SW 1271 (cell line): ENCODE measurements at places on chromosomes 16 and 17.

DNA sequence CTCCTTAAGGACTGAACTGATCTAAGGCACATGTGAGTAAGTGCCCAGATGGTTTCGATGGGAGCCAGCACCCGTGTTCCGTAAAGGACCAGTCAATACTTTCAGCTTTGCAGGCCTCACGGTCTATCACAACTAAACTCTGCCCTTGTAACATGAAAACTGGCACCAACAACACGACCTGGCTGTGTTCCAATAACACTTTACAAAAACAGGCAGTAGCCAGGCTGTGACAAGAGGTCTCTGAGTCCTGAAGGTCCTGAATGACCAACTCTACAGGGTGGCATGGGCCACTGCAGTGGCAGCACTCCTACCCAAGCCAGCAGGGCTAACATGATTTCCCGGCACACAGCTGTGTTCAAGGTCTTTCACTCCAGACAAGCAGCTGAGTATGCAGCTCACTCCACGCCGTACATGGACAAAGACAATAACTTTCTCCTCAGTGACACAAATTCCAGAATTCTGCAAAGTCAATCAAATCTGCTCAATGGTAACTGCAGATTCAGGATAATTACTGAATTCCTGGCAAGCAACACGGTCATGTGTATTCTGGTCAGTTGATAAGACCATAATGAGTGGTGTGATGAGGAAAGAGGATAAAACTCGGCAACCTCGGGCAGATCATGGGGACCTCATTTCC, 15.3 kb downstream of the NPLOC4 start:
- DNase-seq, result no peak

- DNase-seq, result no peak
Observed at GRCh38 chr17:46208997-46209396, 15.8 kb upstream of the KANSL1 start.

GRCh38 chr16:85891776-85892166, 7.2 kb upstream of the IRF8 start:
- no peak for DNase-seq

DNA sequence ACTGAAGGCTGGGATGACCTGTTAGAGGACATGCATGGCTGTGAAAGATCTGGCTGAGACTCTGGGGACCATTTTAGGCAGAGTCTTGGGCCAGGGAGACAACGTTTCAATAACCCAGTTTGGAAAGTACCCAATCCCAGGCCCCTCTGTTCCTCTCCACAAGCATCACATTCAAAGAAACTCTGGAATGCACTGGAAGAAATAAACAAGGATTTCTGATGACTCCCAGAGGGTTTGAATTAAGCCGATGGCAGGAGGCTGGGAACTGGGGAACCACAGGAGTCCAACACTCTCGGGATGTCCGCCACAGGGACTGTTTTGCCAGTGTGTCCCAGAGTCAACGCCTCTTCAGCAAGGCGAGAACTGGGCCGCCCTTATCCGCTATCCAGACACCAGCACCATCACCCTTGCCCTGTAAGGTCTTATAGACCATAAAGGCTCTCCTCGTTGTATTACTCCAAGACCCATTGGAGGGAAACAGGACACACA, 3.3 kb downstream of the PMP22 start:
- no peak for DNase-seq

GRCh38 chr17:66420961-66421371, 118.6 kb downstream of the PRKCA start:
- DNase-seq, result no peak

DNA sequence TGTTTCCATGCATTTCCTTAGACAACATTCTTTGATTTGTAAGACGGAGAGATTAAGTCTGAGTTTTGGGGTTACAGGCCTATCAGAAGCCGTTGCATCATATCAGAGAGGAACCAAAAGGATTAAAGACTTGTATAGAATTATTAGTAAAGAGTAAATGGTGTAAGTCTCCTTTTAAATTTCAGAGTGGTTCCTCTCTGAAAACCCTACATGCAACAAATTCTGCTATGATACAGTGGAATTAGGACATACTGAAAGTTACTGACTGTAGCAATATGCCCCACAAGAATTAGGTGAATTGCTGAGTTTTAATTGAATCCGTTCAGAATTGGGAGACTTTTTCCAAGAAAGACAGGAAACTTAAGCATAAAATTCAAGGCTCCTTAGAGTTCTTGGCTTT, 221.6 kb downstream of the FTO start:
- no peak for DNase-seq

DNA sequence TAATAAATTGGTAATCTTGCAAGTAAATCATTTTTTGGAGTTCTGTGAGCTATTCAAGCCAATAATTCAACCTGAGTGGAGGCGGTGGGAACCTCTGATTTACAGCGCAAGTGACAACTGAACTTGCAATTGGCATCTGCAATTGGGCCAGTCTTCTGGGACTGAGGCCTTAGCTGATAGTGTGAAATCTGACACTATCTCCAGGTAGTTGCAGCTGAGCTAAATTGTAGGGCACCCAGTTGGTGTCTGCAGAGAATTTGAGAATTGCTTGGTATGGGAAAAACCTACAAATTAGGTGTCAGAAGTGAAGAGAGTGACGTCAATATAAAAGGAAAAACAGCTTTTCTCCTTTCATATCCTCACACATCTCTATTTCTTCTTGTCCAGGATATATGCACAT, 1633.6 kb upstream of the GOT2 start:
- no peak for DNase-seq

GRCh38 chr17:50358177-50358576, 12.3 kb downstream of the XYLT2 start:
- DNase-seq, result no peak

- no peak for DNase-seq
Observed at GRCh38 chr16:19672378-19672777, 45.6 kb downstream of the KNOP1 start.

DNA sequence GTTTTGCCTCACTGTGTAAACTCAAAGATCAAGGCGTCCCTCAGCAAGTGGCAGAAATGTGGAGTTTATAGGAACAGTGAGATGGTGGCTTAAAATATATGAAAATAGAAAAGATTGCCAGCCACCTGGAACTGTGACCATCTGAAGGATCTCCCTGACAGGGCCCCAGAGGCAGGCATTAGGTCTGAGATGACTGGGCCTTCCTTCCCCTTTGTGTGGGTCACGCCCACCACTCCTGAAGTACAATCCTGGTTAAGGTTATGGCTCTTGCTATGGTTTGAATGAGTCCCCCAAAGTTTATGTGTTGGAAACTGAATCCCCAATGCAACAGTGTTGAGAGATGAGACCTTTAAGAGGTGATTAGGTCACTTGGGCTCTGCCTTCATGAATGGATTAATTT, 6.4 kb downstream of the ST6GALNAC2 start:
- no peak for DNase-seq

GRCh38 chr17:49508061-49508865, 13.2 kb downstream of the NGFR start:
- no peak for DNase-seq

GRCh38 chr16:2388139-2388874, 40.9 kb upstream of the CCNF start:
- no peak for DNase-seq

GRCh38 chr16:82368041-82368440, 198.0 kb upstream of the MPHOSPH6 start:
- no peak for DNase-seq

GRCh38 chr16:28125592-28125991, 62.1 kb upstream of the GSG1L start:
- DNase-seq, result no peak

- no peak for DNase-seq
Observed at GRCh38 chr17:76394166-76394565, 9.8 kb downstream of the SPHK1 start.

DNA sequence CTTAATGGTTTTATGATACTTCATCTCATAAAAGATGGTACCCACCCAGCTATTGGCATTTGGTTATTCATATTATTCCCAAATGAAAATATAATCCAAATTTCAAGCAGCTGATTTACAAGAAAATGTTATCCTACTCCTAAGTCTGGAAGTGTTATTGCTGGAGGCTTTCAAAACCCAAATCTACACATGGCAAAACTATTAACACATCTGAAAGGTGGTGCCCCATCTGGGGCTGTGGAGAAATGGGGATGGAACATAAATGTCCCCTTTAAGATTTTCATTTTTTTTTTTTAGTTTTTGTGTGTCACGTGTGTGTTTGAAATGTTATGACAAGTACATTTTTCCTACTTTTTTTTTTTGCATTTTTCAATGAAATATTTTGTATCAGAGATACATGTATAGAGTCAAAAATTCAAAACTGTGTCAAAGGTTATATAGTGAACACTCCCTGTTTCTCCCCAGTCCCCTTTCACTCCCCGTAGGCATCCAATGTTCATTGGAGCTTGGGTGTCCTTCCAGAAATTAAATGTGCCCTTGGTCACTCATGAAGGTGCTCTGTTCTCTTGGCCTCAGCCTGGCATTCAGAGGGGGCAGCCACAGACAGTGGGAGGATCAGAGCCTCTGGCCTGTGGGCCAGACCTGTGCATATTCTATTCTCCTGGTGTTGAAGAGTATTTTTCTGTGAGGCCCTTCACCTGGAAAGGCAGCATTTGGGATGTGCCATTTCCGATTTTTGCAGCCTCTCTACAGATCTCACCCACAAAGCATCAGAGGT, 79.1 kb downstream of the CLEC16A start:
- no peak for DNase-seq

- no peak for DNase-seq
Observed at GRCh38 chr17:60362329-60362728, 29.6 kb downstream of the USP32 start.

- DNase-seq, result no peak
Observed at GRCh38 chr17:28968231-28968913, 17.1 kb upstream of the PHF12 start.

GRCh38 chr17:67520252-67520906, 143.3 kb downstream of the PITPNC1 start:
- no peak for DNase-seq

- no peak for DNase-seq
Observed at GRCh38 chr16:718922-719321, 2.0 kb upstream of the ANTKMT start.

DNA sequence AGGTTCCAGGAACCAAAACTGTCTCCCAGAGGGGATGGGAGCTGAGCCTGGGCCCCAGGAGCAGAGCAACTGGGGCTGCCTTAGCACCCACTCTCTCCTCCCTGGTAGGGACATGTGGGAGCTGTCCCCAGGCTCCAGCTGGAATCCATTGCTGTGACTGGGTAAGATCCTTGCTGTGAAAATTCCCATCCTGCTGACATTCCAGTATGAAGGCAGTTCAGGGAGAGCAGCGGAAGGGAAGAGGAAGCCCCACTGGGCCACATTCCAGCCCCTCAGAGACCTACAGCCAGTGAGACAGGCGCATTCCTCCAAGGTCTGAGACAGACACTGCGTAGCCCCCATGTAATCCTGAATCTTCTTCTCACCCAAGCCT, 24.2 kb downstream of the MYO18A start:
- DNase-seq, result no peak
